ENCODE measurements at places on chromosomes 12 and 14.

DNA sequence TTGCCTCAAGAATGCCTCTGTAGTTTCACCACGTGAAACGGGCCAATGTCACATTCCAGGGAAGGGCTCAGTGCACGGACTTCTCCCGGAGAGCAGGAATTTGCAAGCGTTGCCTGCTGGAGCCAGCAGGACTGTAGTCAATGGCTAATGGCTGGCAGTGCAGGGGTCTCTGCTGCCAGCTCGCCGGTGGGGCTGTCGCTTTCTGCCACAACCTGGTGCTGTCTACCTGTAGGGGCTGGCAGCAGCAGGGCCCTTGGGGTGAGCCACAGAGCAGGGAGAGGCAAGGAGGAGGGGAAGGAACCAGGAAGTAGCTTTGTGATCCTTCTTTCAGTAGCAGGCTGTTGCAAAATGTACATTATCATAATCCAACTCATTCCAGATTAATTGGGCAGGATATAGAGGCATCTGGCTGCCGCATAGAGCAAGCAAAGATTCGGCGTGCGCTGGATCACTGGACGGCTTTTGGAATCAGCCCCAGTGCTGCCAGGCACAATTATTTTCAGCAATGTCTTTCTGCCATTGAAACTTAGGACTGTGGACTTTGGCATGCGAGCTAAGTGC, 114.1 kb downstream of the PAPOLA start:
- no peak for DNase-seq

- peak; percentile 81 for DNase-seq
These were observed 3.7 kb downstream of the SELPLG start for GRCh38 chr12:108629824-108630476.

- no peak for DNase-seq
These were observed 123.3 kb downstream of the HECTD4 start for GRCh38 chr12:112258926-112259325.

DNA sequence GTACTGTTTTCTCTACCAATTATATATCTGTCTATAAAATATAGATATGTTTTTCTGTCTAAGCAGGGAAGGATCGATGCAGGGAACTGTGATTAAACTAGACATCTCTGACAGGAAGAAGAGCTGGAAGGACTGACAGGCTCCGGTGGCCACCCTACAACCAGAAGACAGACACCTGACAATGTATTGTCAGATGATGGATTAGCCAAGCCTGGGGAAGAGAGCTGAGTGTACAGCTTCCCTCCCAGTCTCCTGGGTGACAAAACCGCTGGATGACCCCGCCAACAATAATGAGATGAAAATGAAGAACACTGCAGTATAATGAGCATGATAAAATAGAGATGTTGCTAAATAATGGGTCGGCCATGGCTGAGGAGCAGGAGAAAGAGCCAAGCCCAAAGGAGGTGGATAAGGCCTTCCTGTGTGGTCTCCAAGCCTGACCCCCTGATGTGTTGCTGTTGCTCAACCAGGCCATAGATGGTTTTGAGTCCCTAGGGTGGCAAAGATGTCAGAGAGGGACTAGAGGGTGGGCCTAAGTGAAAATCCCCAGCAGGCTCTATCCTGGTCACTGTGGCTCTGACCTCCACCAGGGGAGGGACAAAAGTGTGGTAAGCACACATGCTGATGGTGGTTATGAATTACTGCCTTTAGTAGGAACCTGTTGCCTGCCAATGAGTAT, 28.2 kb downstream of the DHRS2 start:
- DNase-seq = no peak

DNA sequence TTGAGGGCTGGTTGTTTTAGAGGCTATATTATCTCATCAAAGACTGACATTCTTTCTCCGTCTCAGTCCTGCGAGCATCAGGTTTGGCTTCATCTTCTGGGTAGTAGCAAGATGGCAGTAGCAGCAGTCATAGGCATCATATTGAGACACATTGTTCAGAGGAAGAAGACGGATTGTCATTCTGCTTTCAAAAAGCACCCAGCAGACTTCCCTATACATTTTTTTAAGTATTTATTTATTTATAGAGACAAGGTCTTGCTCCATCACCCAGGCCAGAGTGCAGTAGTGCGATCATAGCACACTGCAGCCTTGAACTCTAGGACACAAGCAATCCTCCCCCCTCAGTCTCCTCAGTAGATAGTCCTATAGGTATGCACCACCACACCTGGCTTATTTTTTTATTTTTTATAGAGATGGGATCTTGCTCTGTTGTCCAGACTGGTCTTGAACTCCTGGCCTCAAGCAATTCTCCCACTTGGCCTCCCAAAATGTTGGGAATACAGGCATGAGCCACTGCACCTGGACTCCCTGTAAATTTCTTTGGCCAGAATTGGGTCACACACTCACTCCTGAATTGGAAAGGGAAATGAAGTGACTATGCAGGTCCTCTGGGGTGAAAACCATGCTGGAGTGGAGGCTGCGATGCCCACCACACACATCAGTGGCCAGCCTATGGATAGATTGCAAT, 125.4 kb downstream of the SLC38A6 start:
- peak; percentile 31 for DNase-seq

DNA sequence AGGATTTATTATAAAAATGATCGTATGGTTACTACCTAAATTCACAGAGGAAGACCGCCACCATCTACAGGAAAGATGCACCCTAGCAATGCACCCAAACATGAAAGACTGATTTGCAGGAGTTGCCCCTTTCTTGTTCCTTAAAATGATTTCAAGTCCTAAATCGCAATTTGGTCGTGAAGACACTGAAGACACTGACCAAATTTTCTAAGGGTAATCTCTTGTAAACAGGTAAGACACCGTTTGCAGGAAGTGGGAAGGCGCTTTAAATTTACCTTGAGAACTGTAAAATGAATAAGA, 1.0 kb downstream of the SOS2 start:
- DNase-seq = peak; percentile 42

GRCh38 chr12:89033062-89033461, 319.2 kb downstream of the DUSP6 start:
- no peak for DNase-seq

- DNase-seq = peak; percentile 41
These were observed 6.3 kb downstream of the CLEC2A start for GRCh38 chr12:9925705-9926393.

DNA sequence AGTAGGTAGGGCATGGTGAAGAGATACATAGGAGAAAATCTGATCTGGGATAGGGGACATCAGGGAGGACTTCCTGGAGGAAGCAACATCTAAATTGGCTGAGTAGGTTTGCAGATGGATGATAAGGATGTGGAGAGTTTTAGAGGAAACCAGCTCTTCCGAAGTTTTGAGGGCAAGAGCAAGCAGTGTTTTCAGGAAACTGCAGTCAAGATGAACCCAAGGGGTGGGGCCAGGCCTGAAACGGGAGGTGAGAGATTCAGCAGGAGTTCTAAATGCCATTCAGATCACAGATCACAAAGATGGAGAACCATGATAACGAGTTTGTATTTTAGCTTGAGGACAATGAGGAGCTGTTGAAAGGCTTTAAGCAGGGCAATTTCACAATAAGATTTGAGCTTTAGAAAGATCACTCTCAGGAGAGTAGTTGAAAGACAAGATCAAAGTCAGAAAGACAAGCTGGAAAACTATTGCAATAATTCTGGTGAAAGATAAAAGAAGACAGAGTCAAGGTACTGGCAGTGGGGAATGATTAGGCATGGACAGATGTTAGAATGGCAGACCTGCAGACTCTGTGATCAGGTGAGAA, 70.1 kb upstream of the PLXNC1 start:
- DNase-seq = no peak

DNA sequence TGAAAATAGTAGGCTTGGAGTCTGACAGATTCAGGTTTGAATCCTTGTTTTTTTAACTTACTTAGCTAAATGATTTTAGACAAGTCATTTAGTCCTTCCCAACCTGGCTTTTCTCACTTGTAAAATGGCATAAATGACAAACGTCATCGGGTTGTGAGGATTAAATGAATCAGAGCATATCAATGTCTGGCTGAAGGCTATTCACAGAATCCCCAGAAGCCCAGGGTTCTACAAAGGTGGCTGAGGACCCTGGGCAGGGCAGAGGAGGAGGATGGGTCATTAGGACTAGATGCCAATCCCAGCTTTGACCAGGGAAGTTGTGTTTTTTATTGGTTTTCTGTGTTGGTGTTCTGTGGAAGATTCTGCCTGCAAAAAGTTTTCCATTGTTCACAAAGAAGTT, 7.6 kb upstream of the PTPRB start:
- no peak for DNase-seq

DNA sequence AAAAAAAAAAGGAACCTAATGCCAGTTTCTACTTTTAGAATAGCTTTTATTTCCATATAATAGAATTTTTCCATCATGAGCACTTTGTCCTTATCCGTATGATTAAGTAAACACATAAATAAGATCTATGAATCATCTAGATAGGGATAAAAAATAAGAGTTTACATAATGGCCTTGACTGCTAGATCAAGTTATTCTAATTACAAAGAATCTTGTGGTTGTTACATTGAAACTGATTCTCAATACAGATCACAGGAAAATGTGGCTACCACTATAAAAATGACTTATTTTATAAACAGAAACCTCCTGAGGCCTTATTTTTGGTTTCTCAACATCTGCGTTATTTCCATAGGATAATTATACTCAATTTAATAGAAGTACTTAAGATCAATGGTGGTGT, 34.4 kb upstream of the NDUFA12 start:
- DNase-seq = no peak

DNA sequence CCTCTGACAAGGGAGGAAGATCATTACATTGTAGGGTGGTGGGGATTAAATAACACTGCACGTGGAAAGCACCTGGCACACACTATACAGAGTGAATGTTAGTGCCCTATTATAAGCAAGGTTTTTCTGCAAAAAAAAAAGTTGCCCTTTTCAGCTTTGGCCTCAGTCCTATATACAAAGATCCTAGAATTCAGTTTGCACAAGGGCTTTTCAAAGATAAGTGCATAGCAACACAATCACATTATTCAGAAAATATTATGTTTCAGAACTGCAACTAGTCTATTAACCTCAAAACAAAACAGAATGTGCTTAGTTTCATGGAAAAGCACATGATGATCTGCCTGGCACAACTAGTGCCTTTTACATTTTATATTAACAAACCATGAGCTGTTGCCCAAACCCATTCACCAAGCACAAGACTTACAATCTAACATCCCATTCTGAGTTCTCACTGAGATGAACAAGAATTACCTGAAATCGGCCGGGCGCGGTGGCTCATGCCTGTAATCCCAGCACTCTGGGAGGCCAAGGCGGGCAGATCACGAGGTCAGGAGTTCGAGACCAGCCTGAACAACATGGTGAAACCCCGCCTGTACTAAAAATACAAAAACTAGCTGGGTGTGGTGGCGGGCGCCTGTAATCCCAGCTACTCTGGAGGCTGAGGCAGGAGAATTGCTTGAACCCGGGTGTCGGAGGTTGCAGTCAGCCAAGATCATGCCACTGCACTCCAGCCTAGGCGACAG, 1.8 kb downstream of the TM7SF3 start:
- DNase-seq = no peak

- peak; percentile 39 for DNase-seq
These were observed 1.1 kb upstream of the FERMT2 start for GRCh38 chr14:52951681-52952554.

DNA sequence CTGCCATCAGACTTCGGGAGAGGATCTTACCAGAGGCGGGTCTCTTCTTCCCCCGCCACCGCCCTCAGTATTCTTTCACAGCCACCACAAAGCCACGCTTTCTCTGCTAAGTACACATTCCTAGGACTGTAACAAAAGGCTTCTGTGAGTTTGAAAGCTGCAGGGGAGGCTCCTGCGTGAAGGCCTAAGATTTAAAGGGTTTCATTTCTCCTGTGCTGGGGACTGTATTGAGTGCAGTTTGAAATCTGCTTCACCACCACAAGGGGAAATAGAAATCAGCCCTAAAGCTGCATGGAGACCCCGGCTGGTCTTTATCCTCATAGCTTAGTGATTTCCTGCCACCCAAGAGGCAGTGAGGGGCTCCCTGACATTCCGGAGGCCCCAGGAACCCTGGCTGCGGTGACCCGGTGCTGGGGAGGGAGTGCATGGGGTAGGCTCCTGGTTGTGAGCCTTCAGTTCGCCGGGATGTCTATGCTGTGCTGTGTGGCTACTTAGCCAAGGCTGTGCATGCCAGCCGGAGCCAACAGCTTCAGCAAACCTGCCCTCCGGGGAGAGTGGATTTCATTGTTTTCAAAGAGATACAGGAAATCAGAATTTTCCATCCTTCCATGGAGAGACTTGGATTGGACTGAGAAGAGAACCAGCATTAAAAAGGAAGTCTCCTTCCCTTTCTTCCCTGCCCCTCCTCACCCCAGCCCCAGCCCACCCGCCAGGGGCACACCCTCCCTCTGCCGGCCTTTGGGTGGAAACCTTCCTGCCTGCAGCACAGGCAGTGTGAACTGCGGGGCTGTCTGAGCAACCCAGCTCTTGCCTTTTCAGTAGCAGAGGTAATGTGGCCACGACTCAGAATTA, 163.3 kb downstream of the ETV6 start:
- DNase-seq = peak; percentile 71

DNA sequence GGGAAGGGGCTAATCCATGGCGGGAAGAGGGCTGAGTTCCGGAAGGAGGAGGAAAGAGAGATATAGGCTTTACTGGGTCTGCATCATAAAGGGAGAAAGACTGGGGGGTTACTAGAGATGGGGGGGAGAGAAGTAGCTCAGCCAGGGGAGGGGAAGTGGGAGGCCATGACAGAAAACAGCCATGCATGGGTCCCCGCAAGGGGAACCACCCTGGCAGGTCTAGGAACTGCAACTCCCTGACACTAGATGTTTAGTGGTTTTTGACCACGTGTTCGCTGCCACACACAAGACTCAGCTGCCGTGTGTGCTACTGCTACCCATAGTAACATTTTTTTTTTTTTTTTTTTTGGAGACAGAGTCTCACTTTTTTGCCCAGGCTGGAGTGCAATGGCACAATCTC, 145.0 kb downstream of the RIMBP2 start:
- peak; percentile 4 for DNase-seq

- DNase-seq = no peak
These were observed 87.0 kb downstream of the DAD1 start for GRCh38 chr14:22502007-22502406.

DNA sequence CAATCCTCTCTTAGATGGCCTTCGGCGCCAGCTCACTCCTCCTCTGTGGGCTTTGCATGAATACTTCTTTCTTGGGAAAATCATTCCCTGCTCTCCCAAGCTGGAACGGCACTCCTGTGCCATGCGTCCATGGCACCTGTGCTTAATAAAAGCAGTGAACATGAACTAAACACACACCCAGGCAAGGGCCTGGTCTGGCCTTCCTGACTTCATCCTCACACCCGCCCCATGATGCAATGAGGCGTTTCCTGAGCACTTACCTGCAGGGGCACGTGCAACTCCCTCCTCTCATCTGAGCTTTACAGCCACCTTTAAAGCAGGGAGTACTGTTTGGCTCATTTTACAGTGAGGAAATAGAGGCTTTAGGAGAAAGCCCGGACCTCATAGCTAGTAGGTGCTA, 219.8 kb downstream of the SLC41A2 start:
- no peak for DNase-seq

- no peak for DNase-seq
These were observed 2.0 kb downstream of the CRY1 start for GRCh38 chr12:107091381-107091780.

GRCh38 chr14:97978341-97978740, 1181.2 kb downstream of the VRK1 start:
- DNase-seq = peak; percentile 14

GRCh38 chr14:22598896-22599244, 770 bp downstream of the ABHD4 start:
- peak; percentile 46 for DNase-seq

- DNase-seq = no peak
These were observed 756.5 kb upstream of the TBX3 start for GRCh38 chr12:115440438-115440837.
